ENCODE measurements at places on chromosomes 12 and 14. TPM values are rescaled to one million over a fixed set of nuclear protein-coding genes. Genes with fewer than 3 reads are reported as not detected.
A peak's percentile ranks its signal among the peaks of the same experiment; 100 is the strongest.

DNA sequence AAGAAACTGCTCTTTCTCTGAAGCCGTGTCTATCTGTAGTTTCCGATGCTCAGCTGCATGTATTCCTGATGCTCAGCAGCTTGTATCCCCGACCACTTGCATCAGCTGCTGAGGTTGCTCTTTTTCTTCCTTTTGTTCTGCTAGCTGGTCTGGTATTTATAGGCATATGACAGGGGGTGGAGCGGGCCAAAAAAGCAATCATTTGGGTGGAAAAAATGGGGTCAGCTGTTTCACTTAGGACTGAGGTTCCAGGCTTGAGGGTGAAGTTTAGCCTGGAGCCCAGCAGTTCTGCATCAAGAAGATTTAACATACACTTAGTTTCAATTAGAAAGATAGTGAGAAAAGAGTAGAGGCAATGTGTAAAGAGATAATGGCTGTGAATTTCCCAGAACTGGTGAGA lies 23.6 kb upstream of the AMN1 start:
- DNase-seq, result no peak

- DNase-seq, result peak; percentile 59
Observed at GRCh38 chr14:101781240-101782061, 19.9 kb downstream of the PPP2R5C start.

DNA sequence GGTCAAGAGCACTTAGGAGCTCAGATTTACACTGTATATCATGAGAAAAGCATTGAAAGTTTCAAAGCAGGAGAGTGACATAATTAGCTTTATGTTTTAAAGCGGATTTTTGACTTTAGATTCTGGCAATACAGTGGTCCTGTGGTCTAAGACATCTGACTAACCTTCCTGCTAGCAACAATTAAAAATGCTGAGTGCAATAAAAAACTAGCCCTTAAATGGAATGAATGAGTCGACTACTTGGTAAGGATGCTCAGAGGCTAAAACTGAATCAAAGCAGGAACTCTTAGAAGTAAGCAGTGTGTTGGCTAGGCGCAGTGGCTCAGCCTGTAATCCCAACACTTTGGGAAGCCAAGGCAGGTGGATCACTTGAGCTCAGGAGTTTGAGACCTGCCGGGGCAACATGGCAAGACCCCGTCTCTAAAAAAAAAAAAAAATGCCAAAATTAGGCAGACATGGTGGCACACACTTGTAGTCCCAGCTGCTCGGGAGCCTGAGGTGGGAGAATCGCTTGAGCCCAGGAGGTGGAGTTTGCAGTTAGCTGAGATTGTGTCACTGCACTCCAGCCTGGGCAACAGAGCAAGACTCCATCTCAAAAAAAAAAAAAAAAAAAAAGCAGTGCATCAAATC lies 18.9 kb downstream of the BICD1 start:
- no peak for DNase-seq

- no peak for DNase-seq
Observed at GRCh38 chr12:16307856-16308475, 30.5 kb upstream of the SLC15A5 start.

DNA sequence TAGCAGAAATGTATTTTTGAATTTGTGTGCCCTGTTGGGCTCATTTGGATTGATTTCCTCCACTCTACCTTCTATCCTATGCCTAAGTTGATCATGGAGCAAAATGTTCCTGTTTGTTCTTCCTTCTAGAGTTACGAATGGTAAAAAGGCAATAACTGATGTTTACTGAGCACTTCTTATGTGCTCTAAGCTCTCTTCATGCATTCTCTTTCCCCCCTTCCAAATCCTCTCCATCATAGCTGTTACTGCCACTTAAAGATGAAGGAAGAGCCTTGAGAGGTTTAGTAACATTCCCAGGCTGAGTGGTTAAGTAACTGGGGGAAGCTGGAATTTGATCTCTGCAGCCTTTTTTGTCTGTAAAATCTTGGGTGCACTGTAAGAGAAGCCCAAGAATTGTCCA lies 60.1 kb downstream of the CHST11 start:
- DNase-seq, result no peak

DNA sequence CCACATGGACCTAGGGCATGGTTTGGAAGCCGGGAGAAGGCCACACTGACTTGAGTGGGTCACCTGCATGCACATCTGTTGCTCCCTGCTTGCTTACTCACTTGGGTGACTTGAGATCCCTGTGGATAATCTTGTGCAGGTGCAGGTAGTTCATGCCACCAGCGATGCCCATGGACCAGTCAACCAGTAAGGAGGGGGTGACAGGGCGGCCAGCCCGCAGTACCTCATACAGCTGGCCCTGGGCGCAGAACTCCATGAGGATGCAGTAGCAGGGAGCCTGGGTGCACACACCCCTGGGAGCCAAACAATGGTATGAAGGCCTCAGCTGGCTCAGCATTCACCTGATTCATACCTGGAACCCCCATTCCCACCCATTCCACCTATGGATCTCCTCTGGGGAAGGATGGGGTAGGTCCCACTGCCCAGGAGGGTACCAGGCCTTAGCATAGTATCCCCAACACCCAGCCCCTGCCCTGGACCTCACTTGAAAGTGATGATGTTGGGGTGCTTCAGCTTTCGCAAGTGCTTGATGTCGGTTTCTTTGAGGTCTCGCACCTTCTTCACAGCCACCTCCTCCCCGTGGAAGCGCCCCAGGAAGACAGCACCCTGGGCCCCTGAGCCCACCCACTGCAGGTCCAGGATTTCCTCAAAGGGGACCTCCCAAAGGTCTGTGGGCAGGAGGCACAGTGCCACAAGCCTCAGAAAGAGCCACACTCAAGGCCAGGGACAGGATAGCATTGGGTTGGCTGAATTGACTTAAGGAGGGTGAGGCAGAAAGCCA lies 13.1 kb downstream of the MAP3K12 start:
- no peak for DNase-seq

DNA sequence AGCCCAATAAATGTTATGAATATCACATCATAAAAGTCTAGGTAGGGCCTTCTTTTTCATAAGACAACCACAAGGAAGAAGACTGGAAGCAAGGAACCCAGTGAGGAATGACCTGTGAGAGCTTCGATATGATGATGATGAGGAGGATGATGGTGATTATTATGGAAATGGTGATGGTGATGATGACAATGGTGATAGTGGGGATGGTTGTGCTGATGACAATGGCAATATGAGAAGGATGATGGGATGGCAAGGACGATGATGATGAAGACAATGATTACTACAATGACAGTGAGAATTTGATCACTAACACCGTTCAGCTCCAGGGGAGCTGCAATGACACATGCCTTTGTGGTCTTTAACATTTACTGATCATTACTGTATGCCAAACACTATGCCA lies 7.7 kb upstream of the CKAP4 start:
- no peak for DNase-seq

GRCh38 chr12:51827925-51828818 lies 20.3 kb downstream of the FIGNL2 start:
- no peak for DNase-seq

DNA sequence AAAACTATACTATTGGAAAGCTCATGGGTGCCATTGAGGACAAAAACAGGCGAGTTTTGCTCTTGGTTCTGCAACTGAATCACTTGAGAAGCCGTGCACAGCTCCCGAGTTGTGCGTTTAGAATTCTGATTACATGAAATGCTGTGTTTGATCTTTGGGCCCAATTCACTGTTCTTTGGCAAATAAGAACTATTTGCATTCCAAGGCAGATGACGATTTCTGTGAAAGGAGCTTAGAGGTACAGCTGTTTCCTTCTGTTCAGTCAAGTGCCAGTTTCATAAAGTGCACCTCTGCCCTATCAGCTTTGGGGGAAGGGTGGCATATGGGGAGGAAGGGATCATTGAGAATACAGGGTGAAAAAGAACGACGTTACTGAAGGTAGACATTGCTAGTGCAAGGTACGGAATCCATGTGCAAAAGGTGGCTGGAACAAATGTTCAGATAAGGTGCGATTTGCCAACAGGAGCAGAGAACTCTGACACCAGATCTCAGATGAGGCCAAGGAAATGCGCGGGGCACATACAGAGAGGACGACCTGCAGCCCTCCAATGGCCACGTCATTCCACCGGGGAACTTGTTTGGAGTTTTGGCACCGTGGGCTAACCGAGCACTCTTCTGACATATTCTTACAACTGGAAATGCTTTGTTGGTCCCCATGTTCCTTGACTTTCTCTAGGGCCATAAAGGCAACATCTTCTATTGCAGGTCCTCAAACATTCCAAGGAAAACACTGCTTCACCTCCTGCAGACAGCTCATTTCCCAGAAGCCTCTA lies 30.1 kb downstream of the TCHP start:
- no peak for DNase-seq

DNA sequence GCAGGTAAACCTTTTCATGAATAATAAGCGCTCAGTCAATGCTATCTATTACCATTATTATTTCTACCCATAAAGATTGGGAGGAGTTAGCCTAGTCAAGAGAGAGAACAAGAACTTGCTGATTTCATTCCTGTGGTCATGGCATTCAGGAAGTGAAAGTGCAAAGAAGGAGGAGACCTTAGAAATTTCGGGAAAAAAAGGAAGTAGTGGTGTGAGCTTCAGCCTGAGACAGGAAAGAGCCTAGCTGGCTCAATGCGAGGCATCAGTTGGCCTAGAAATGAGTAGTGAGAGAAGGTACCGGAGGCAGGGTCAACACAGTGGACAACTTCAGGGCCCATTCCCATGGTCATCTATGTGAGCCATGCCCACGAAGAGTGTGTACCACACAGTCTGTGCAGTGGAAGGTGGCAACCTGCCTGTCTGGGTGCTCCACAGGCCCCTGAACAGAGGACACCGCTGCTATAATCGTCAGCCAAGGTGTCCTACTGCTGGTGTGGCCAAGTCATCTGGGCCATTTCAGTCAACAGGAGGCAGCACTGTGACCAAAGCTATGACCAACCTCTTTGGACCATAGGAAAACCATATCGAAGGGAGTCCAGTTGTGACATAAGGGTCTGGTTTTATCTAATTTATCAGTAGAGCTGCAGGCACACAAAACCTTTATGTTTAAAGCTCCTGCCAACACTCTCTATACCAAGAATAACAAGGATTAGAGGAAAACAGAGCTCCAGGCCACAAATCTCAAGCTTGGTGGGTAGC lies 16.2 kb upstream of the STON2 start:
- DNase-seq, result no peak

- DNase-seq, result no peak
Observed at GRCh38 chr12:94922561-94922960, 80.9 kb downstream of the NDUFA12 start.

DNA sequence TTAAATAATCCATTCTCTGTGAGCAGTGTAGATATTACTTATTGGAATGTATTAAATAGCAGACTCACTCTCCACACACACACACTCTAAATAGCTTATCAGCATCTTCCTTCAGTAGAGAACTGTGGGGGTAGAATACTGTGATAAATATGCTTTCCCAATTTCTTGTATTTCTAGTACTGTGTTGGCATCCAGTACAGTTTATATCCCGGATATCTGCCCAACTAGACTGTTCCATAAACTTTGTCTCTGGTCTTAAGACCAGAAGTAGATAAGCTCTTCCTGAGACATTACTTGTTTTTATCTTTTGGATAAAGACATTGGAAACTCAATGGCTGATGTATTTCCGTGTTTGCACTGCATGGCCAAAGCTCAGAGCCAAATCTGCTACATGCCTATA lies 136.2 kb upstream of the PDZRN4 start:
- no peak for DNase-seq

- DNase-seq, result no peak
Observed at GRCh38 chr12:110869026-110869425, 22.2 kb downstream of the CCDC63 start.

GRCh38 chr14:63899953-63900352 lies 47.1 kb downstream of the SYNE2 start:
- DNase-seq, result no peak

DNA sequence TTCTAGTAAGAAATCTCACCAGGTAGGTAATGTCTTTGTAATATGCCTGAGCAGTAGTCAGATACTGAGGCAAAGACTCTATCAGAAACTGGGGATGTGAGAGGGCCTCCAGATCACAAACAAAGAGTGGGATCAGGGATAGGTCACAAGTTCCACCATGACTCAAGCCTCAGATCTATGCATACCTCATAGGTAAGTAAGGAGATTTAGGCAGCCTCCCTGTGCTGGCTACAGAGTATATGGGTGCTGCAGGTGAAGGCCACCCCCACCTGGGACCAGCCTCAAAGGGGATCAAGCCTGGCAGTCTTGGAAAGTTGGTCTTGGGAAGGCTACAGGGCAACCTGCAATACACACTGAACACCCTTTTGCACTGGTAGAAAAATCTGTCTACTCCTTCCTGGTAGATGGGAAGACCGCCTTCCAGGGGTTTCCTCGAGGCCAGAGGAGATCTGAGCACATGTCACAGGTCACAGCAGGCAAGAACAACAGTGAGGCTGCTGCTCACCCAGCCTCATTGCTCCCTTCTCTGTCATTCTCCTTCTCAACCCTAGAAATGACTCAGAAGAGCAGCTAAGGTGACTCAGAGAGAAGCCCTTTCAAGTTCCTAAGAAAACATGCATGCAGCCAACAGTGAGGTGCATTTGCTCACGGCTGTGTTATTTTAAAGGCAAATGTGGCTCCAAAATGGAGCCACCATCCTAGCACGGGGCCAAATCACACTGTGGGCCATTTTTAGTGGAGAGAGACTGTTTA lies 143.4 kb upstream of the CDKN3 start:
- no peak for DNase-seq

- DNase-seq, result no peak
Observed at GRCh38 chr12:105462831-105463230, 132.3 kb downstream of the C12orf75 start.

GRCh38 chr14:49306152-49306751 lies 279.9 kb downstream of the RPS29 start:
- DNase-seq, result no peak

- no peak for DNase-seq
Observed at GRCh38 chr14:41925409-41925808, 318.7 kb downstream of the LRFN5 start.

DNA sequence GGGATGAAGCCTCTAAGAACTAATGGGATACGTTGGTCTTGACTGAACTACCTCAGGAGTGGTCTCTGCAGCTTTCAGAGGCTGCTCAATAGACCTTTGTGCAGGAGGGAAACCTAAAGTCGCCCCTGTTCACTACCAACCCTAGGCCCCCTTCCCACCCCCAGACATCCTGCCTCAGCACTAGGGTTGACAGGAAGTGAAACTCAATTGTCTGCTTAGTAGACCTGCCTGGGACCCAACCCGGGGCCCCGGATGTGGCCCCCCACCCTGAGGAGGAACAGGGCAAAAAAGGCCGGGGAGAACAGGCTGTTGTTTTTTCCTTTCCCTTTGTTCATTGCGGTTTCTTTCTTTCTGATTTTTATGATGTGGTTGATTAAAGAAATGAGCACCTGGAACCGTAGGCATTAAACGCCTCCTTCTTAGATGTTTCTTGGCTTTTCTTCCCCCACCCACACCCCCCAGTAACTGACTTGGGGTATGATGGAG lies 1.6 kb upstream of the DGKA start:
- no peak for DNase-seq

- DNase-seq, result no peak
Observed at GRCh38 chr14:83421711-83422110, 1888.1 kb upstream of the SEL1L start.

- DNase-seq, result no peak
Observed at GRCh38 chr12:25083211-25083610, 111.7 kb downstream of the DNAI7 start.

The DDX47 gene
- total RNA-seq, result 45.6 TPM

The RASAL1 gene
- 1.3 TPM for total RNA-seq

The LTBP2 gene
- 61.7 TPM for total RNA-seq

The INHBE gene
- total RNA-seq, result not detected

The CLEC9A gene
- not detected for total RNA-seq

The GYS2 gene
- not detected for total RNA-seq

The MYH7 gene
- 0.92 TPM for total RNA-seq

The ZNF891 gene
- total RNA-seq, result 4.9 TPM

The TAS2R46 gene
- total RNA-seq, result 0.68 TPM

The ESR2 gene
- total RNA-seq, result 22.3 TPM

The VWF gene
- 44.6 TPM for total RNA-seq

The SYCP3 gene
- total RNA-seq, result not detected

The ANO4 gene
- total RNA-seq, result 7.4 TPM

The PLEK2 gene
- total RNA-seq, result 0.43 TPM

The LRP1 gene
- total RNA-seq, result 212 TPM

Measured in ovary (tissue), 10 donors.